ENCODE measurements at places on chromosomes 16 and 17.

- DNase-seq = no peak
Observed at GRCh38 chr17:37564252-37564651, 45.0 kb downstream of the SYNRG start.

DNA sequence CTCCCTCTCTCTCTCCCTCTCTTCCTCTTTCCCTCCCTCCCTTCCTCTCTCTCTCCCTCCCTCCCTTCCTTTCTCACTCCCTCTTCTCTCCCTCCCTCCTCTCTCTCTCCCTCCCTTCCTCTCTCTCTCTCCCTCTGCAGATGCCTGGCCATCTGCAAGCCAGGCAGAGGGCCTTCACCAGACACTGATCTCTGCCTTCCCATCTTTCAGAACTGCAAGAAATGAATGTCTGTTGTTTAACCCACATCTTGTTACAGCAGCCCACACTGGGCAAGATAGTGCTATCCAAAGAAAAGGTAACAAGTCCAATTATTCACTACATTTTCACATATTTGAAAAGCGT, 26.2 kb upstream of the CDRT4 start:
- no peak for DNase-seq

GRCh38 chr16:2964475-2965336, 631 bp downstream of the KREMEN2 start:
- DNase-seq = no peak

GRCh38 chr17:3792481-3792880, 8.5 kb downstream of the ITGAE start:
- no peak for DNase-seq

- no peak for DNase-seq
Observed at GRCh38 chr17:21376759-21377690, 868 bp downstream of the KCNJ12 start.
